Right forelimb (tissue), 1 donor: ENCODE measurements at places on chromosomes 7 and 10.

DNA sequence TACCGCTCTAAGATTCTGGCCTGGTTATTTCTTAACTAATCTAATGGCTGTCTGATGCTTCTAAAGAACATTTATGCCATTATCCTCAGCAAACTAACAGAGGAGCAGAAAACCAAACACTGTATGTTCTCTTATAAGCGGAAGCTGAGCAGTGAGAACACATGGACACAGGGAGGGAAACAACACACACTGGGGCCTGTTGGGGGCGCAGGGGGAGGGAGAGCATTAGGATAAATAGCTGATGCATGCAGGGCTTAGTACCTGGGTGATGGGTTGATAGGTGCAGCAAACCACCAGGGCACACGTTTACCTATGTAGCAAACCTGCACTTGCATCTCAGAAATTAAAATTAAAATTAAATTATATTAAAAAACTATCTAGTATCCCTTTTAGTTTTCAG lies 853.5 kb downstream of the GATA3 start:
- no peak for DNase-seq

GRCh38 chr7:85185424-85186082 lies 1.3 kb downstream of the SEMA3D start:
- DNase-seq = peak; percentile 79

DNA sequence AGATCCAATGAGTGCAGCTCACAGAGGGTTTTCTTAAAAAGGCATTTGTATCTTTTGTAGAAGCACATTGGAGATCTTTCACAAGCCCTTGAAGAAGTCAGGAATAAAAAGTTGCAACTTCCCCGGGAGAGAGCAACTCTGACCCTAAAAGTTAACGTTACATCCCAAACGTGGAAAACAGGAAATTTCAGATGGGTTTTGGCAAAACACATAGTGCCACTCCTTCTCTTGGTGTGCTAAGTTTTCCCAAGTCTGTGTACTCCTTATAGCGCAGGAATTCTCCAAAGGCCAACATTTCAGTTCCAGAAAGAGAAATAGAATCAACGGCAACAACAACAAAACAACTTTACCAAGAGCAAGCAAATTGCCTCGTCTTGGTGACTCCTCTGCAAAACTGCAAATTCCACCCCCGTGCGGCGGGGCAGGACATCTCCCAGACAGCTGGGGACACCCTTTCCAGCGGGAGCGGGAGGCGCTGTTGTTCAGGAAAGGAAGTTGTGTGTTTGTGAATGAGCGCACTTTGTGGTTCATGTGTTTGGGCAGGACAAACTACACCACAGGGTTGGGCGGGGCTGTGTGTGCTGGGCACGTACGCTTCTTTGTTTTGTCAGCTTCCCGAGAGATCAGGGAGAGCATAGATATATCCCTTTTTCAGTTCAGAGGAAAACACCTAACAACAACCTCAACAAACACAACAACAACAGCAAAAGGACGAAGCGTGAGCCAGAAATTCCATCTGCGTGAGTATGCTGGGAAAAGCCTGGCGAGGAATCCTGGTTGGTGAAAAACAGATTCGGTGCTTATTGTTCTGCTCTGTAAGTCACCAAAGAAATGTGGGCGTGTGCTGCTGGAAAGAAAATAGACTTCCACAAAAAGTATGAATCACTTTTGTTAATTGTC lies 294.7 kb upstream of the PITRM1 start:
- peak; percentile 77 for DNase-seq

DNA sequence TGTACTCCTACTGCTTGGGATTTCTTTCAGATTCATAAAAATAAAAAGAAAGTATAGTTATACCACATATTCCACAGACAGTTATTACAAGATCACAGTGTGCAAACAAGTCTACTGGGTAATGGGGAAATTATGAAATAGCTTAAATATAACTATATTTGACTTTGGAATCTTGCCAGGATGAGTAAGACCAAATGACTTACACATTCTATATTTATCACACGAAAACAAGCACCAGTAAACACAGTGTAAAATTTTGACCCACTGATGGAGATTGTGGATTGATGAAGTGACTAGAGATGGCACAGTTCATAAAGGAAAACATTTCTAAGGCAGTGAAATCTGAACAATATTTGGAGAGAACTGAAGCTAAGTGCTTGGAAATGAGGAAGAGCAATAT lies 339.7 kb downstream of the THSD7A start:
- DNase-seq = no peak

DNA sequence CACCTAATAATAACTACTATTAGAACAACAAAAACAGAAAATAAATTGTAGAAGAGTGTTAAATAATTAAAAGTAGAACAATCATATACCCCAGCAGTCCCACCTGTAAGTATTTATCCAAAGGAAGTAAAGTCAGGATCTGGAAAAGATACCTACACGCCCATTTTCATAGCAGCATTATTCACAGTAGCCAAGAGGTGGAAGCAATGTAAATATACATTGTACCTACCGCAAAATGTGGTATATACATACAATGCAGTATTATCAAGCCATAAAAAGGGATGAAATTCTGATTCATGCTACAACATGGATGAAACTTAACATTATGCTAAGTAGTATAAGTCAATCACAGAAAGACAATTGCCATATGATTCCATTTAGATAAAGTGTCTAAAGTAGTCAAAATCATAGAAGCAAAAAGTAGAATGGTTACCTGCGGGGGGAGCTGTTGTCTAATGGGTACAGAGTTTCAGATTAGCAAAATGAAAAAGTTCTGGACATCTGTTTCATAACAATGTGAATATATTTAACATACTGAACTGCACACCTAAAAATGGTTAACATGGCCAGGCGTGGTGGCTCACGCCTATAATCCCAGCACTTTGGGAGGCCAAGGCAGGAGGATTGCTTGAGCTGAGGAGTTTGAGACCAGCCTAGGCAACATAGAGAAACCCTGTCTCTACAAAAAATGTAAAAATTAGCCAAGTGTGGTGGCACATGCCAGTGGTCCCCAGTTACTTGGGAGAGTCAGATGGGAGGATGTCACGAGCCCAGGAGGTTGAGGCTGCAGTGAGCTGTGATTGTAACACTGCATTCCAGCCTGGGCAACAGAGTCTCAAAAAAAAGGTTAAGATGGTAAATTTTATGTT lies 6.0 kb upstream of the TMED4 start:
- DNase-seq = peak; percentile 62

DNA sequence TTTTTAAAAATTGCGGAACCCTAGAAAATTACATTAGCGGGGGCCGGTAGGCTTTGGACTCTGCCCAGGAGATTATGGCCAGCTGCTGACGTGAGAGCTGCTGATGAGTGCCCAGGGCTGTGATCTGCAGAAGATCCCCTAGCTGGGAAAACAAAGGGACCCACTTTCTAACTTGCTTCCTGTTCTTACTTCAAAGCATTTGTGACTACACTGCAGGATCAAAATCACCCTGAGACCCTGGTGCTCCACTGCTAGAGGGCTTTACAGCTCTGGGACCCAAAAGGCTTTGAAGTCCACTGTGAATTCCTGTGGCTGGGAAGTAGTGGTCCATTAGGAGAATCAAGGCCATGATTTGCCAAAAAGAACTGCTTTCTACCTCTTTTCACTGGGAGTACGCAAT lies 499.4 kb upstream of the AKR1E2 start:
- no peak for DNase-seq

GRCh38 chr7:69757981-69758430 lies 159.7 kb downstream of the AUTS2 start:
- DNase-seq = no peak

GRCh38 chr10:87750817-87751216 lies 67.2 kb downstream of the ATAD1 start:
- no peak for DNase-seq

GRCh38 chr10:99292159-99292558 lies 37.0 kb upstream of the CNNM1 start:
- no peak for DNase-seq

- DNase-seq = peak; percentile 78
These were observed at the start of gene ATRNL1 for GRCh38 chr10:115093286-115093775. Gene ATRNL1, plus strand, starts transcription at chr10:115093365. Its CDS starts 386 bp downstream, at chr10:115093751.

DNA sequence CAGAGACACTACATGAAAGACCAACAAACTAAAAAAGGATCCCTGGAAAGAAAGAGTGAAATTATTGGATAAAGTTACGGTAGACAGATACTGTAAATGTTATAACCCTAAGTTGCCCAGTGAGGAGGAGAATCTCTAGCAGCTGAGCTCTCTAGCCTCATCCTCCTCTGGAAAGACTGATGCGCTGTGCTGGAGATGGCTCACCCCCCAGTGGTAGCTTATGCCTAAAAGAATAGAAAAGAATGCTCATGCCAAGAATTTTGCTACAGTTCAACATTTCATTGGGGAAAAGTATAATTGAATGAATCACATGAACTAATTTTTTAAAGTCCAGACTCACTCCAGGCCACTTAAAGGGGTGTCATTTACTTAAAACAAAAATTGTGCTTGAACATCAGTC lies 50.8 kb upstream of the RNF32 start:
- DNase-seq = no peak

GRCh38 chr10:54906940-54907339 lies 105.9 kb upstream of the PCDH15 start:
- DNase-seq = no peak

- DNase-seq = no peak
These were observed 73.4 kb upstream of the CUX1 start for GRCh38 chr7:101743995-101744360.

DNA sequence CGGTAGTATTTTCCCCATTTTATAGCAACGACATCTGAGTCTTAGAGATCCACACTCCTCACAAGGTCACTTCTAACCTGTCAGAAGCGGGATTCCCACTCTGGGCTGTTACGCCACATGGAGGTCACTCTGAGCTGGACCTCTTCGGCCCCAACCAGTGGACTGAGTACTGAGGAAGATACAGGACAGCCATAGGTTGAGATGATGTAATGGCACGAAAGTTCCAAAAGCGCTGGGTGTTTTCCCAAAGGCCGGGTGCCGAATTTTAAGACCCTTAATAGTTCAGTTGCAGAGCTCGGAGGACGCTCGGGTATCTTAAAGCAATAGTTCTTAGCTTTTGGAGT lies 699 bp downstream of the GHITM start:
- no peak for DNase-seq

GRCh38 chr7:16930946-16931345 lies 49.2 kb upstream of the AGR3 start:
- no peak for DNase-seq

GRCh38 chr10:27759483-27760272 lies 14.1 kb upstream of the MKX start:
- DNase-seq = no peak

- DNase-seq = peak; percentile 67
These were observed 102.7 kb upstream of the TNRC18 start for GRCh38 chr7:5526100-5526905.

DNA sequence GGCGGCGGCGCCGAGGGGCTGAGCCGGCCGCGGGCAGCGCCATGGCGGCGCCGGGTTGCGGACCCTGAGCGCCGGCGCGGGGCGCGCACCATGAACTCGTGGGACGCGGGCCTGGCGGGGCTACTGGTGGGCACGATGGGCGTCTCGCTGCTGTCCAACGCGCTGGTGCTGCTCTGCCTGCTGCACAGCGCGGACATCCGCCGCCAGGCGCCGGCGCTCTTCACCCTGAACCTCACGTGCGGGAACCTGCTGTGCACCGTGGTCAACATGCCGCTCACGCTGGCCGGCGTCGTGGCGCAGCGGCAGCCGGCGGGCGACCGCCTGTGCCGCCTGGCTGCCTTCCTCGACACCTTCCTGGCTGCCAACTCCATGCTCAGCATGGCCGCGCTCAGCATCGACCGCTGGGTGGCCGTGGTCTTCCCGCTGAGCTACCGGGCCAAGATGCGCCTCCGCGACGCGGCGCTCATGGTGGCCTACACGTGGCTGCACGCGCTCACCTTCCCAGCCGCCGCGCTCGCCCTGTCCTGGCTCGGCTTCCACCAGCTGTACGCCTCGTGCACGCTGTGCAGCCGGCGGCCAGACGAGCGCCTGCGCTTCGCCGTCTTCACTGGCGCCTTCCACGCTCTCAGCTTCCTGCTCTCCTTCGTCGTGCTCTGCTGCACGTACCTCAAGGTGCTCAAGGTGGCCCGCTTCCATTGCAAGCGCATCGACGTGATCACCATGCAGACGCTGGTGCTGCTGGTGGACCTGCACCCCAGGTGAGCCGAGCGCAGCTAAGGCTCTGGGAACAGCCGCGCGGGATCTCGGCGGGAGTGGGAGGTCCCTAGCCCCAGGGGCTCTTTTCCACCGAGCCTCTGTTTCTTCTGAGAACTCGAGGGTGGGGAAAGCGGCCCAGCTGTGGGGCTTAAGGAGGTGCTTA lies at the start of gene GPR26:
Gene GPR26 (plus strand): TSS at position 38 of the 919 bp plus-strand sequence. CDS start 53 bp downstream, at position 91.
- DNase-seq = no peak

- no peak for DNase-seq
These were observed 120.6 kb downstream of the SLIT1 start for GRCh38 chr10:97065128-97065527.

GRCh38 chr10:88440541-88440940 lies 142.6 kb downstream of the RNLS start:
- DNase-seq = no peak

DNA sequence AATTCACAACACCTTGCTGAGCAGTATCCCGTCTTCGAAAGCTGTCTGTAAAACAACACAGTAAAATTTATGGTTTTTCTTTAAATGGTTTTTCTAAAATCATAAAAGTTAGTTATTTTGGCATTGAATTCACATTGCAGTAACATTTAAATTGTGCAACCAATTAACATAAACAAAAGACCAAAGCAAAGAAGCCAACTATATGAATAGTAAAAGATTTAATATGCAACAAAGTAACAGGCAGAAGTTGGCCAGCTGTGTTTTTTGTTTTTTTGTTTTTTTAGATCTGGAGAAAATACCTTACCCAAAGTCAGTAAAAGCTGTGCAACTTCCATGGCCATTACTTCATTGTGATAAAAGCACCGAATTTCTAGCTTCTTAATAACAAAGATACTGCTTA lies 11.3 kb downstream of the SRI start:
- no peak for DNase-seq

DNA sequence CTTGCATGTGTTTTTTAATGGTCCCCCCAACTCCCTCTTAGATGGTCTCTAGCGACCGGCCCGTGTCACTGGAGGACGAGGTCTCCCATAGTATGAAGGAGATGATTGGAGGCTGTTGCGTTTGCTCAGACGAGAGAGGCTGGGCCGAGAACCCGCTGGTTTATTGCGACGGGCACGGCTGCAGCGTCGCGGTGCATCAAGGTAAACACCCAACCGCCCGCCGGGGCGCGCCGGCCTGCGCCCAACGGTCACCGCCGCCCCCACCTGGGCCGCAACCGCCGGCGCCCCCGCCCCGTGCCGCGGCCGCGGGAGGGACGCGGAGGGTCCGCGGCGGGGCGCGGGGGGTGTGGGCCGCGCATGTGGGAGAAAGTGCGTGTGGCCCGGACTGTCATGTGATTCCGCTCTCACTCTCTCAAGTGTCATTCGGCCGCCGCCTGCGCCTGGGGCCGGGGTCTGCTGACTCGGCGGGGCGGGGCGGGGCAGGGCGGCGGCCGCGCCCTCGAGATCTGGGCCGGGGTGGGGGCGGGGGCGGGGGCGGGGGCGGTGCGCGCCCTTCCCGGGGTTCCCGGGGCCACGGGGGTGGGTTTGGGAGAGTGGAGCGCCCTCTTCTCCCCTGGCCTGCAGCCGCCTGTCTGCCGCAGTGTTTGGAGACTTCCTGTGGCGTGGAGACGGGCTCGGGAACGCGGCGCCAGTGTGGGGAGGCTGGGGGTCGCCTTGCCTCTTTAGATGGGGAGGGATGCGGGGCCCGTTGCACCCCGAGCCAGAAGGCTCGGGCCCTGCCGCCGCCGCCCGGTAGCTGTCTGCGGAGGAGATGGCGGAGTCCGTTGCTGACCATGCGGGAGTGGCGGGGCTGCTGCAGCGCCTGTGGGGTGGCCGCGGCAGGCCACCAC lies 817 bp downstream of the MLLT10 start:
- peak; percentile 79 for DNase-seq
